Amniotic stem cell (primary cell): ENCODE measurements at places on chromosomes 16 and 17.

DNA sequence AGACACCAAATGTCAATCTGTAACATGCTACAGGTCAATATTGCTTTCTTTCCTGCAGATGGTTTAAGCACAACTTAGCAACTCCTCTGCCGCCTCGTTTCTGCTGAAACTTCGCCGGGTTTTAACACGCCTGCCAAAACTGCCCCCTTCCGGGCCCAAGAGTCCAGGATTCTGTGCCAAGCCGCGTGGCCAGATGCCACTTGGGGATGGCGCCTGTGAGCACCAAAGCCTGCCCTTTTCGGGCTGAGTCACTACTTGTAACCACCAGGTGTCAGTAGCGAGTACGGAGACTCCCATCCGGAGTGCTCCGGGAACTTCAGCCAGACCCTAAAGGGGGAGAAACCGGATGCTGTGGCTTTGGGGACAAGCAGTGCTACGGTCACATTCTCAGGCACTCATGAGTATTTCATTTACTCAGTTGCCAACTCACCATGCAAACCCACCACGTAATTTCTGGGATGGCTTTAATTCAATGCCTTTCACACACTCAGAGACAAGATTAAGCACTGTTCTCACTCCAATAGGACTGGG lies 7.8 kb downstream of the PMP22 start:
- DNase-seq: peak; percentile 68

DNA sequence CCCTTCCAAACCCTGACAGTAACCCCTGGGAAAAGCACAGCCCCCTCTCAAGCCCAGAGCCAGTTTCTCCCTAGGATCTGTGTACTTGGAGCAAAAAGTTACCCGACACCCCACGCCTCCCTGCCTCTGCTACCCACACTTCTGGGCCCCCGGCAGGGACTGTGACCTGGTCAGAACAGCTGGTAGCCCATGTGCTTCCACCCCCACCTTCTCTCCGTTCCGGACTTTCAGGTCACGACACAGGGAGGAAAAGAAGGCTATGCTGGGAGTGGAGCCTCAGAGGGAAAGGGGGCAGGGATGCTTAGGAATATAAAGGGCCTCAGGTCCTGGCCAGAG lies 6.4 kb downstream of the PPY start:
- no peak for DNase-seq

GRCh38 chr17:64165347-64165746 lies 35.4 kb upstream of the ERN1 start:
- no peak for DNase-seq

DNA sequence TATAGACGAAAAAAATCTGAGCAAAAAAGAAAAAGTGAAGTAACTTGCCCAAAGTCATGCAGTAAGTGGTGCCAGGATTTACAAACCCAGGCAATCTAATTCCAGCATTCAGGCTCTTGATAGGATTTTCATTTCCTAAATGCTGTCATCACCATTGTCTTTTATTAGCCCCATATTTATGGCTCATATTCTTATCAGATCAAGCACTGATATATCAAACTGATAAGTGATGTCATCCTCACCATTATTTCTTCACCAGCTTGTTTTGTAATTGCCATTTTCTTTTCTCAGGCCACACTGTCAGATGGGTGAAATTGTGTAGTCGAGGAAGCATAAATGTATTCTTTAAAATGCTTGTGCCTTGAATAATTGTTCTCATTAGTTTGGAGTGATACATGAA lies 1.3 kb downstream of the RAD51C start:
- DNase-seq: no peak

DNA sequence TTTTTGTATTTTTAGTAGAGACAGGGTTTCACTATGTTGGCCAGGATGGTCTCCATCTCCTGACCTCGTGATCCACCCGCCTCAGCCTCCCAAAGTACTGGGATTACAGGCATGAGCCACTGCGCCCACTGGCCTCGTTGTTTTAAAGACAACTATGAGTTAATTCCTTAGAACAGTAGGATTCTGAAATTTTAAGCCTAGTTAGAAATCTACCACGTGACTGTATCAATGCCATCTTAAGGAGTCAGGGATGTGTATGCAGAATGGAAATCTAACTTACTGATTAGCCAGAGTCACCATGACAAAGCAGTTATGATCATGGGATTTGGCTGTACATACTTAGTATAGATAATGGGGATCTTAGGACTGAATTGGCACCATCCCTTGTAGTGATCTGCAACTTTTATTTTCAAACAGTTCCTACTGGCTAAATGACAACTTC lies 2.8 kb downstream of the CEP20 start:
- no peak for DNase-seq

DNA sequence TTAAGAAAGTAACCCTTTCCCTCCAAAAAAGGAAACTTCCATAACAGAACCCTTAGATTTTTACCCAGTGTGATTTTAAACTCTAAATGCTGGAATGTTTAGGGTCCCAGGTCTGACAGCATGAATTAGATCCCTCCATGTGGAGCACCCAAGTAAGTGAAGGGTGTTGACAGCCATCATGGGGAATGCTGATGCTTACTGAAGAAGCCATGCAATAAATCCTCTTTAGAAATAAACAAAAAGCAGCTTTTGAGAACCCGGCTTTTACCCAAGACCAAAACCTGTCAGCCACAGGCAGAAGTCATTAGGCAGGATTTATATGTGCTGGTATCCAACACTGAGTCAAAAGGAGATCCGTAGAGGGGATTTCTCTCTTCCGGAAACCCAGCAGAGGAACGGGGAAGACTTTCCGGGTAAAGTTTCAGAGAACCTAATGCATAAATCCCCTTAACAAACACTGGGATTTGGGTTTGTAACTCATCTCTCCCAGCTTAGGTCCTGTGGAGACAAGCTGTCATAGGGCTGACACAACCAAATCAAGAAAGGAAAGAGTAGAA lies 287.5 kb downstream of the IRX3 start:
- no peak for DNase-seq

- no peak for DNase-seq
Observed at GRCh38 chr17:7655541-7655840, 4.8 kb downstream of the ATP1B2 start.

DNA sequence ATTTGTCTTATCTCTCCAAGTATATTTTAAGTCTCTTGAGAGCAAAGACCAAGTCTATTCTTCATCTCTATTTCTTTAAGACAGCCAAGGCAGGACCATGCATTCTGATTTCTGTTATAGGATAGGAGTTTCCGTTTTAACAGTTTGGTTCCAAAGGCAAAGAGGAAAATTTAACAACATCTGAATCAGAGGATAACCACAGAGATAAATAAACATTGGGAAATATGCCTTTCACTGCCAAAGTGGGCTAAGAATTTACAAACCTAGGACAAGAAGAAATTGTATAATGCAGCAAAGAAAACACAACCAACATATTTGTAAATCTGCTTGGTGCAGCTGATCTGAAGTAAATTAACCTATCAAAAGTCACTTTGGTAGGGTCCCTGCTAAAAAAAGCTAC lies 37.7 kb downstream of the USP32 start:
- peak; percentile 54 for DNase-seq

GRCh38 chr16:29743475-29743826 lies 2.3 kb downstream of the C16orf54 start:
- DNase-seq: no peak

GRCh38 chr16:50201787-50202186 lies 48.7 kb downstream of the TENT4B start:
- no peak for DNase-seq

GRCh38 chr17:65393514-65393913 lies 167.9 kb downstream of the AXIN2 start:
- DNase-seq: no peak

- DNase-seq: peak; percentile 37
Observed at GRCh38 chr16:68287276-68288251, 23.2 kb downstream of the SLC7A6OS start.

DNA sequence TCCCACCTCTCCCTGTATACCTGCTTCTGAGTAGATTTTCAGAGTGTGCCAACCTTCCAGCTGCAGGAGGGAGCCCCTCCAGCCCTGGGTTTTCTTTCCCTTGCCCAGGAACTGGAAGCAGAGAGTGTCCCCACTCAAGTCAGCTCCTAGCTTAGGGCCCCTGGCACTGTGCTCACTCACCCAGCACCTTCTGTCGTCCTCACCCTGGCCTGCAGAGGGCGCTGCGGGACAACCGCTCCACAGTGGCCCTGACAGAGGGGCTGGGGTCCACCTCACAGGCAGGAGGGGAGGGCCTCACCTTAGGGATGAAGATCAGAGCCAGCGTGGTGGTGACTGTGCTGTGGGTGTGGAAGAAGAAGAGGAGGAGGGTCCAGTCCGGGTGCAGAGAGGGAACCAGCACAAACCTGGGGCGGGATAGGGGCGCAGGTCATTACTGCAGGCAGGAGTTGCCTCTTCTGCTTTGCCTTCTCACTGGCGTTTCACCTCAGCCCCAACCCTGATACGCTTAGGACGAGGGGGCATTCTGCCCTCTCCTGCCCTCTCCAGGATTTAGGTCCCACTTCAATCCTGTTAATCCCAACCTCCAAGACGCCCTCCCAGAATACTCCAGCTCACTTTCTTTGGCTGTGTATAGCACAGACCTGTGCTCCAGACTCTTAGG lies 10.0 kb downstream of the GPR179 start:
- no peak for DNase-seq

DNA sequence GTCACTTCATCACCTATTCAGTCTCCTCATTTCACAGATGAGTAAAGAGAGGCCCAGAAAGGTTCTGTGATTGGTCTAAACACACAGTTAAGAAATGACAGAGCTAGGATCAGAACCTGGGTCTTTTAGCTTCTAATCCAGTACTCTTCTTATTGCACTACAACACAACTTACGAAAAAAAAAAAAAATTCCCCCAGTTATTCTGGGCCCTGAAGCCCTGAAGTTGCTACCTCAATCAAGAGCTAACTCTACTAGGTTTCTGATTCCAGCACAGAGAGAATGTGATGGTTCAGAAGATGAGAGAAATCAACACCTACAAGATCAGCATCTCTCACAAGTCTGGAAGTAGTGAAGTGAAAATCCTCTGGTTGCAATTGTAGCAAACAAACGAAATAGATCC lies 37.3 kb downstream of the GRB7 start:
- DNase-seq: no peak

DNA sequence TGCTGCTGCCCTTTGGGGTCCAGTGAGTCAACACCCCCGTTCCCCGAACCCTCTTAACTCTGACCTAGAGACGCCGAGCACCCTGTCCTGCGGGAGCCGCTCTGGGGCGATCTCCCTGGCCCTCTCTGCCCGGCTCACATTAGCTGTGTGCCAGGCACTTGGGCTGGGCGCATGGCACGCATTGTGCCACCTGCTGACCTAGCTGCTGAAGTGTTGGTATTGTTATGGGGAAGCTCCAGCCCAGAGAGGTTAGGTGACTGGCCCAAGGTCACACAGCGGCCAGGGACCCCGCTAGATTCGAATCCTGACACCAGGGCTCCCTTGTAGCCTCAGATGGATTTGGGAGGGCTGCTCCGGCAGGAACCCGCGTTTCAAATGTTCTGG lies 1.1 kb downstream of the HSD17B1 start:
- no peak for DNase-seq

- no peak for DNase-seq
Observed at GRCh38 chr17:305090-305976, 47.3 kb downstream of the RPH3AL start.

DNA sequence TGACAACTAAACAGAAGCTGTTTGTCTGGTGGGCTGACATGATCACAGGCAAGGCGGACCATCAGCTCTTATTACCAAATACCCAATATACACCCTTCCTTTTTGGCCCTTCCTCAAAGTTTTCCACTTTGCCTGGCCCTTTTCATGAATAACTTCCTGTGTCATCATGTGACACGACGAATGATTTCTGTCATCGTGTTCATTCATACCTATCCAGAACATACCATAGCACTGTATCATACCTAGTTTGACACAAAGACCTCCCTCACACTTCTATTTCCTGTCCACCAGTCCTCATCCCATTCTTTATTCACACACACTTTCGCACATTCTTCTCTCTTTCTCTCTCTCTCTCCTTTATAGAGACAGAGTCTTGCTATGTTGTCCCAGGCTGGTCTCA lies 131.8 kb downstream of the STX8 start:
- DNase-seq: no peak

GRCh38 chr16:4548124-4548523 lies 8.0 kb upstream of the C16orf96 start:
- DNase-seq: no peak

- DNase-seq: no peak
Observed at GRCh38 chr17:65876985-65877384, 314.9 kb downstream of the CEP112 start.

- no peak for DNase-seq
Observed at GRCh38 chr17:42118545-42118944, 2.6 kb downstream of the KAT2A start.

- DNase-seq: no peak
Observed at GRCh38 chr17:55520402-55520801, 9.2 kb upstream of the SMIM36 start.

GRCh38 chr17:1560858-1561355 lies 1.7 kb downstream of the PITPNA start:
- DNase-seq: no peak

- DNase-seq: no peak
Observed at GRCh38 chr16:14559809-14560241, 70.2 kb downstream of the PARN start.

GRCh38 chr16:10120953-10121352 lies 61.3 kb downstream of the GRIN2A start:
- no peak for DNase-seq

GRCh38 chr16:79004309-79004708 lies 596.2 kb downstream of the MAF start:
- DNase-seq: no peak

DNA sequence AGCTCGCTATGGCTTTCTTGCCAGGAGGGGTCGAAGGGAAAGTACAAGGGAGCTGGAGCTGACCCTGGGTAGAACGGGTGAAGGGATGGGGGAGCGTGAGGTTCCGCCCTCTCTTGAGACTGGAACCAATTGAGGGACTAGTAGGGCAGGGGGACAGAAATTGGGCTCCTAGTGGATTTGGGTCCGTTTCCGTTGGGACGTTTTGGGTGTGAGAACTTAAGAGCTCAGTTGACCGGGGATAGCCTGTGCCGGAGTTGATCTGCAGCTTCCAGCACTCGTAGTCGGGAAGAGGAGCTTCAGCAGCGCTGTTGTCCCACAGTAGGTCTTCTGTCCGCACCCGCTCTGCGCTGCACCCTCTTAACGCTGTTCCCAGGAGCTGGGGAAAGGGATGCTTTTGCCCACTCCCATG lies 481 bp downstream of the CNTROB start:
- no peak for DNase-seq

- peak; percentile 41 for DNase-seq
Observed at GRCh38 chr16:68065716-68066305, 19.4 kb upstream of the NFATC3 start.

GRCh38 chr16:86585821-86586611 lies 7.7 kb downstream of the FOXL1 start:
- DNase-seq: peak; percentile 71

DNA sequence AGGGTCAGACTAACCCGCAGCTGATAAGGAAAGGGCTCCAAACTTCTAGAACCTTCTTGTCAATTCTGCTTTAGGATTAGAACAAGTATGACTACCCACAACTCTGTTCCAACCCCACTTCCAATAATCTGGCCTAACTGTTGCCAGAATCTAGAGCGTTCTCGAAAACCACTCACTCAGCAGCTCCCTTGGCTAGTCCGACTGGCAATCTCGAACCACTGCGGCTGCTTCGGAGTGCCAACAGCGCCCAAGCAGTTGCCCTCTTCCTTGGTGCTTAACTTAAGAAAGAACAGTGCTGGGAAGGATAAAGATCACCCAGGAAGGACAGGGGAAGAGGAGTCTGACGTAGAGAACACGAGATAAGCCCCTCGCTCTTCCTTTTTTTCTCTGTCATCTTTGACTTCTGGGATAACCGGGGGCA lies 818 bp downstream of the DNAJC7 start:
- DNase-seq: no peak

GRCh38 chr17:27303734-27304133 lies 9.8 kb downstream of the WSB1 start:
- DNase-seq: no peak

GRCh38 chr16:78648517-78648916 lies 549.1 kb downstream of the WWOX start:
- no peak for DNase-seq
